Aorta (tissue), 5 donors: ENCODE measurements at places on chromosomes 2 and 18. TPM values are rescaled to one million over a fixed set of nuclear protein-coding genes. Genes with fewer than 3 reads are reported as not detected.
A peak's percentile ranks its signal among the peaks of the same experiment; 100 is the strongest.

C2orf81 gene
- 4.5 TPM for polyA plus RNA-seq

- no peaks in the 10 kb centered on the region for H3K4me1 ChIP-seq
- peak overlapping the region; percentile 54 for H3K27ac ChIP-seq
- no peak overlapping the region for H3K4me3 ChIP-seq
- H3K27me3 ChIP-seq, result no peaks in the 10 kb centered on the region
- H3K36me3 ChIP-seq, result no peaks in the 10 kb centered on the region
- no peak for DNase-seq
Measured at GRCh38 chr2:205882806-205883425, 200.6 kb downstream of the NRP2 start.

DNA sequence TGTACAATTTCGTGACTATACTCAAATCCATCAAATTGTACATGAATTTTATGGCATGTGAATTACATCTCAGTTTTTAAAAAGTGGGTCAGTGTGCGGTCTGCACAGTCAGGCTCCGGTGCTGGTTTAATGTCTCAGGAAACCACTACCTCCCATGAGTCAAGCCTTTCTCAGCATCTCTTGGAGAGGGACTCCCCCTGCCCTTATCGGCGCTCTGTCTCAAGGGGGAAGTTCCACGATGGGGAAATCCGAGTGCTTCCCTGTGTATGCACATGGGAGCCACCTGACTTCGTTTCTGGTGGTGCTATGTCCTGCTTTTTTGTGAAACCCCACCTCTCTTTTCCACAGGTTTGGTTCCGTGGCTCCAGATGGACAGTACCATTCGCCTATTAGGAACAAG, 72.5 kb downstream of the ACOXL start:
- H3K27ac ChIP-seq, result no peak overlapping the region
- H3K36me3 ChIP-seq, result no peaks in the 10 kb centered on the region
- no peaks in the 10 kb centered on the region for H3K4me1 ChIP-seq
- no peak overlapping the region for H3K4me3 ChIP-seq
- H3K27me3 ChIP-seq, result no peaks in the 10 kb centered on the region

DNA sequence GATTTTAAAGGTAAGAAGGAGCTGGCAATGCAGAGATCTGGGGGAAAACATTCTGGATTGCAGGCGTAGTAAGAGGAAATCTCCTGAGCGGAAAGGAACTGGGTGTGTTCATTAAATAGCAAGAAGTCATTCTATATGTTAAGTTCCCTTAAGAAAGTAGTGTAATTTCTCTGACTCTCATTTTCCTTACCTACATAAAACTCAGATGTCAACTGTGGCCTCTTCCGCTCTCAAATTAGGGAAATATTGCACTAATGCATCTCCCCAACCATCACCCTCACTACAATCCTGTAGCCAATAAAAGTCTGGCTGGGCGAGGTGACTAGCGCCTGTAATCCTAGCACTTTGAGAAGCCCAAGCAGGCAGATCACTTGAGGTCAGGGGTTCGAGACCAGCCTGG, 89.0 kb upstream of the CDC42EP3 start:
- DNase-seq, result no peak
- no peak overlapping the region for H3K27ac ChIP-seq
- H3K36me3 ChIP-seq, result no peaks in the 10 kb centered on the region
- no peaks in the 10 kb centered on the region for H3K27me3 ChIP-seq
- H3K4me1 ChIP-seq, result no peaks in the 10 kb centered on the region

- H3K27me3 ChIP-seq, result no peaks in the 10 kb centered on the region
- no peaks in the 10 kb centered on the region for H3K4me1 ChIP-seq
- H3K36me3 ChIP-seq, result no peaks in the 10 kb centered on the region
- no peak for DNase-seq
- peak overlapping the region; percentile 80 for H3K27ac ChIP-seq
Measured at GRCh38 chr2:47907039-47907781, 912 bp upstream of the FBXO11 start.

DNA sequence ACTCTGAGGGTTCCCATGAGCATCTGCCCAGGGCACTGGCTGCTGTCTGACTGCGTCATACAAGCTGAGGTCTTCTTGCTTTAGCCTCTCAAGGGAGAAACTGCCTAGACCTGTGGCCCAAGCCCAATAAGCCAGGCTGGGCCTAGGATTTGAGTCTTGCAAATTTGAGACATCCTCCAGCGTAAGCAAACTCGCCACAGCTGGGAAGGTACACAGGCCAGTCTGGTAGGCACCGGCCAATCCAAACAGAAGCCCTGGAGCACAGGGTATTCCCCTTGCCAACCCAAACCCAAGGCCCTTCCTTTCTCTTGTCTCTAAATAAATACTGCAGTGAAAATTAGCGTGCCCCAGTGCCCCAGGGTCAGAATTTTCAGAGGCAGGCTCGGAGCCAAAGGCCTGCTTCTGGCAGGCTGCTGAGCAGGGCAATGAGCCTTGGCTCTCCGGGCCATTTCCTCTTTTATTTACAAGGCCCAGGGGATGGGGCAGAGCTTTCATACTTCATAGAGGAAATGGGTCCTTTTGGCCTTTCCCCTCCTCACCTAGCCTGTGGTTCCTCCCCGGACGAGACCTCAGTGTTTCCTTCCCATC, 33.3 kb downstream of the POLR1A start:
- H3K4me3 ChIP-seq, result no peak overlapping the region
- peak overlapping the region; percentile 85 for H3K27ac ChIP-seq
- peak; percentile 89 for DNase-seq
